ENCODE measurements at places on chromosomes 6 and 20.

- no peak for DNase-seq
Observed at GRCh38 chr6:106046116-106046853, 39.9 kb upstream of the PRDM1 start.

DNA sequence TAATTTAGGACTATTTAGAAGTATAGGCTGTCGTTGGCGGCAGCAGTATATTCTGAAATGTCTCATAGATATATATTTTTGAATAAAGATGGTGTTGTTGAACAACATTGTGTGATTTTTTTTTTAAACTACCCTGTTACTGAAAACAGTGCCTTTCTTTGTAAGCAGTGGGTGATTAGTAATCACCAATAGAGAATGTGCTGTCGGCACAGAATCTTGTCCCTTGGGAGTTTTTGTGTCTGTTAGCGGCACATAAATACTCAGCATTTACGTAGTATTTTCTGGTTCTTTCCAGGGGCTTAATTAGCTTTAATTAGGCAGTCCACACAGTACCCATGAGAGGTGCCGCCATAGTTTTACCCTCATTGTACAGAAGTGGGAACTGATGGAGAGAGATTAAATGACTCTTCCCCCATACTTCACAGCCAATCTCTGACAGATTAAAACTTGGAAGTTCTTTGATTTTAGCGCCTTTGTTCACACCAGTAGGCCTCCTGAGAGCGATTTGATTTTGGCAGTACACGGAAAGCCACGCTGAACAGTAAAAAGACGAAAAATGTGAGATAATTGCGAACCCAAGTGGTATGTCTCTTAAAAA is 58.8 kb downstream of the RPRD1B start:
- DNase-seq, result no peak

DNA sequence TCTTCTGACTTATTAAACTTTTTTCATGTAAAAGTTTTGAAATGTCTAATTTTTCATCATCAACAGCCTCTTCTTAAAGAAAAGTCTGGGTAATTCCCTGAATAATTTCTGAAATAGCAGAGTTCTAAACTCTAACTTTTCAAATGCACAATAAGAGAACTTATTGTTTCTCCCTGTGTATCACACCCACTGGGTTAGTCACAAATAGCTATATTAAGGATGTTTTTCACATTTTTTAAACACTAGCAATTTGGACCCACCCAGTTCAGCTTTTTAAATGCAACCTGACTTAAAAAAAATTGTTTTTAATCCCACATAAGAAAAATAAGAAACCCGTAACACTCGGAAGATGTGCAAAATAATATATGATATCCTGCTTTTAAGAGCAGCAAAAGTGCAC is 61.4 kb upstream of the UTRN start:
- DNase-seq, result no peak

DNA sequence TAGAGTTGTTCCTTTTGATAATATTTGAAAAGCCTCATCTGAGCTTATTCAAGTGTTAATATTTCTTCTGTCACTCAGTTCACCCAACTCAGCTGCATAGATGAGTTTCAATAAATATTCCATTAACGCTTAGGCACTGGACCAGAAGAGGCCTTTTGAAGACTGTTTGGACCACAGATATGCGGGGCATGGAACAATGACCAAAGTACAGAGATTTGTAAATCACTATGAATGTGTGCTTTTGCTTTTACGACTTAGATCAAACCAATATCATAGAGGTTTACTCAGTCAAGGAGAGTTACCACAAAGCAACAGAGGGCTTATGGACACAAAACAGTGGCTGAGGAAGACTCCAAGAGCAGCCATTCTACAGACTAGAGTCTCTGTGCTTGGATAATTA is 99.9 kb downstream of the RTN4IP1 start:
- DNase-seq, result no peak

DNA sequence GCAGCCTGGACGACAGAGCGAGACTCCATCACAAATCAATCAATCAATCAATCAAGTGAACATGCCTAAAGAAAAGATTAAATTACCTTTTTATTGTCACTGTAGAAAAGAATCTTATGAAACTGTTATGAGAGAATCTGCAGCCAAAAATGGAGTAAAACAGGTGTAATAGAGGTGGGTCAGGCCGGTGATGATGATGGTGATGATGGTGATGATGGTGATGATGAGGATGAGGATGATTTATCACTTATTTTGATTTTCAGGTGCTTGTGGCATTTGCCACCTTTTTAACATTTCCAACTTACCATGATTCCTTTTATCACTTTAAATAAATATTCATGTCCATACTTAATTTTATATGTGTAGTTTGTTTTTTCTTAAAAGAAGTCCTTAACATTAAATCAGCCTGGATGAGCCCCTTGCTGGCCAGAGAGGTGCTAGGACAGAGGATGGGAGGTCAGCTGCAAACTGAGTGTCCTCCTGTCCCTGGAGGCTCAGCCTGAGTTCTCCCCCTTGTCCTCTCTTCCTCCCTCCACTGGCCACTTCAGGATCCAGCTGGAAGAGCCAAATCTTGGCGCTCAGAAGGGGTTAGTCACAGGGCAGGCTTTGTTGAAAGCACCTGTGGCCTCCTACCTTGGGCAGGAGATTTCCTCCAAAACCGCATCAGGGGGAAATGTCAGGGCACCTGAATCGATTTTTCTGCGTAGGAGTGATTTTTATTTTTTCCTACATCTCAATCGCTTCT is 32.6 kb downstream of the SLC2A10 start:
- DNase-seq, result no peak

GRCh38 chr20:17403461-17403860 is 127.7 kb downstream of the BFSP1 start:
- DNase-seq, result no peak
